Heart left ventricle (tissue), 16 donors: ENCODE measurements at places on chromosomes 3 and 15.

- DNase-seq, result no peak
These were observed 190.8 kb downstream of the FHIT start for GRCh38 chr3:61060411-61060861.

- DNase-seq, result no peak
These were observed 24.4 kb downstream of the ISG20 start for GRCh38 chr15:88663141-88663621.

- no peak for DNase-seq
These were observed 2.4 kb downstream of the HTD2 start for GRCh38 chr3:58308728-58309127.

- no peak for DNase-seq
These were observed 21.0 kb downstream of the PDZRN3 start for GRCh38 chr3:73603762-73604171.

DNA sequence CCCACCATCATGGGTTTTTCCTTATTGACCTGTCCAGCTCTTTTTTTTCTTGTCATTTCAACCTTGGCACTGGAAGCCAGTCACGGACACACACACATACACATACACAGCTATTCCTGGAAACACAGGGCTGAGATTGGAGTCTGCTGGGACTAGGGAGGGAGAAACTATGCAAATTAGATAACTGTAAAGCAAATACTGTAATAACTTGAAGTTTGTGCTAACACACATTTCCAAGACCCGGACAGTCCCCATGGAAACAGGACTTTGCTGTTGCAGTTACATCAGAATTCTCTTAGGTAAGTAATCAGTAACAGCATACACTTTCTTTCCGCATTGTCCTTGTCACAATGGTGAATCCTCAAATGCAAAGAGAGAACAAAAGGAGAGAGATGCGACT lies 304.4 kb downstream of the KBTBD8 start:
- no peak for DNase-seq
